ENCODE measurements at places on chromosomes 2 and 18.

DNA sequence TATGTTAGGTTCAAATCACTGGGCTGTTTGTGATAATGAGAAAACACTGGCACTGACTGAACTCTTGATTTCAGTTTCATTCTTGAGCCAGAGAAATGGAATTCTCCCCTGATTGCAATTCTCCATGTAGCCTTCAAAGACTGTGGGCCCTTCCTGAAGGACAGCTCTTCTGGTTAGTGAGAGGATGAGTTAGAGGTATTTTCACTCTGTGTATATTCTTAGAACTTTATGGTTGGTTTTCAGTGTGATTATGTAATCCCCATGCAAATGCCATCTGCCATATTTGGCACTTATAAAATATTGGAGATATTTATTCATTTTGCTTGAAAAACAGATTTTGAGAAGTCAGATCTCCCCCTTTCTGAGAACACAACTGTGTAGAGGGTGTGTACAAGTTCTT, 323.7 kb downstream of the SLC4A3 start:
- no peak for DNase-seq

DNA sequence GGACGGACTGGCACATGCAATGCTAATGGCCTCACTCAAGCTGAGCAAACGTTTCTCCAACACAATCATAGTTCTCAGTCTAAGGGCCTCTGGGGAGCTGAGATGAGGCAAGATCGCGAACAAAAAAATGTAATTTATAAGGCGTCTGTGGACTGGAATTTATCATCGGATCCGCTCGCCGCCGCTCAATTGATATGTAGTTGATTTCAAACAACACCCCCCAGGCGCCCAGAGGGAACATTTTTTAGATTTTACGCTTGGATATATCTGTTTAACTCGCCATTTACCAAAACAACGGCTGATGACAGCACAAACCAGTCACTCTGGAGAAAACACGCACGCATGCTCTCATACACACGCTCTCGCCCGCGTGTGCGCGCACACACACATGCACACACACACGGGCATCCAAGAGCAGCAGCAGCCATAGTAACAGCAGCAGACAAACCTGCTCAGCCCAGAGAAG, 335.8 kb downstream of the SMAD2 start:
- DNase-seq, result no peak

DNA sequence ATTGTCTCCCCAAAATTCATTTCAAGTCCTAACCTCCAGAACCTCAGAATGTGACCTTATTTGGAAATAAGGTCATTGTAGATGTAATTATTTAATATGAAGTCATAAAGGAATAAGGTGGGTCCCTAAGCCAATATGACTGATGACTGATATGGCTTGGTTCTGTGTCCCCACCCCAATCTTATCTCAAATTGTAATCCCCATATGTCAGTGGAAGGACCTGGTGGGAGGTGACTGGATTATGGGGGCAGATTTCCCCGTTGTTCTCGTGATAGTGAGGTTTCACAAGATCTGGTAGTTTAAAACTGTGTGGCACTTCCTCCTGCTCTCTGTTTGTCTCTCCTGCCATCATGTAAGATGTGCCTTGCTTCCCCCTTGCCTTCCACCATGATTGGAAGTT, 43.0 kb upstream of the BCL11A start:
- DNase-seq, result no peak

- no peak for DNase-seq
These were observed 4.3 kb downstream of the REL start for GRCh38 chr2:60885683-60886082.

- no peak for DNase-seq
These were observed 3.6 kb downstream of the SCLY start for GRCh38 chr2:238064376-238064775.

- DNase-seq, result no peak
These were observed 30.6 kb upstream of the EPC2 start for GRCh38 chr2:148614014-148614321.

DNA sequence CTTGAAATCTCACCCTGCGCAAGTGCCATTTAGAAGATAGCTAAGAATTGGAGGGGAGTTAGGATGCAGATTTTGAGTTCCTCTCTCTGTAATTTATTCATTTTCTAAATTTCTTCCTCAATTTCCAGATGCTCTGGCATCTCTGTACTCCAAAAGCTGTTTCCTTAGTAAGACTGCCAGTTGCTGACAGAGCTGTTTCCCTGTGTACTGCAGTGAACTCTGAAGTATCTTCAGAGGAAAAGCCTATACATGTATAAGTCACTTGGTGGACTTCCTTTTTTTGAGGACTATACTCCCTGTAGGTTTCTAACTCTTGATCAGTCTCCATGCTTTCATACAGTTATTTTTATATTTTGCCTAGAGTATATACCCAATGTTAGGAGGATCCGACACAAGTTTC, 1.5 kb upstream of the RESP18 start:
- DNase-seq, result no peak

DNA sequence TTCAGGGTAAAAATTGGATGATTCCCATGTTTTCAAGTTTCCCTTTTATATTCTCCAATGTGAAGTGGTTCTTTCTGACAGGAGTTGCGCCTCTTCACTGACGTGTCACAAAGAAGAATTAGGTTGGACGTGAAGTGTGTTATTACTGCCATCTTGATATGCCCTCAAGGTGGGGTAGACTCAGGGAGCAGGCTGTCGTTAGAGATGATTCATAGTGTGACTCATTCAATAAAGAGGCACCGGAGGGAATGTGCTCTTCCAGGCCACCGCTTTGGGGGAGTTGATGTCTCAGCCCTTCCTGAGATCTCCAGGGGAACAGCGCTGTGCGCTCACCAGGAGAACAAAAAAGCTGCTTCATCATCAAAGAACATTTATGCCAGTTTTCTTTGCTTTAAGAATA, 3.6 kb upstream of the DGKD start:
- DNase-seq, result no peak

- no peak for DNase-seq
These were observed 46.3 kb downstream of the ITSN2 start for GRCh38 chr2:24313744-24314632.

GRCh38 chr2:240297256-240298116, 138.0 kb upstream of the GPC1 start:
- DNase-seq, result no peak

GRCh38 chr18:75546964-75547363, 119.5 kb upstream of the SMIM21 start:
- no peak for DNase-seq

DNA sequence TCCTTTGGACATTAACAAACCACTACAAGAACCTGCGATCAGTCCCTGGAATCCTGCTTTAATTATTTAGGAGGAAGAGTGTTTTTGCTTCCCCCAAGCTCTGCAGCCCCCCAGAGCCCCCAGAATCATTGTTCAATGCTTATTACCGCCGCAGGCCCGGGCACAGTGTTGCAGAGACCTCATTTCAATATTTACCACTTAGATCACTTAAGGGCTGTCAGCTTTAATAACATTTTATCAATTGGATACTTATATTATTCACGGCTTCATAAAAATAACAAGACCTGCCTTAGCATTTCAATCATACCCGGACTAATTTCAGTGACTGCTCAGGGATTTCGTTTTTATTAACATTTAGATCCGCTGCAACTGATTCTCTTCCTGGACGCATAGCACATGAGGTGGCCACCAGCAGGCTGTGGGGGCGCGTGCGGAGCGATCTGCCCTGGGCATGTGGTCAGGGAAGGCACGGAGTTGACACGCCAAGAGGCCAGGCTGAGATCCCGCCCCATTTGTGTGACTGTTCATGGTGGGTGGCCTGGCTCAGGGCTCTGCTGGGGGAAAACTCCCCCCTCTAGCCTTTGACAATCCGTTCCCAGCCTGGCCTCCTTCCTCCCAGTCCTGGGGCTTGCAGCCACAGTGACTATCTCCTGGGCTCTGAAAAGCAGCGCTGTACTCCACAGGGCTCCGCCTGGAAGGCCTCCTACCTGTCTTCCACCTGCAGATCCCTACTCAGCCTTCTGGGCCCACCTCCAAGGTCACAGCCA, 267.6 kb downstream of the SRBD1 start:
- no peak for DNase-seq

DNA sequence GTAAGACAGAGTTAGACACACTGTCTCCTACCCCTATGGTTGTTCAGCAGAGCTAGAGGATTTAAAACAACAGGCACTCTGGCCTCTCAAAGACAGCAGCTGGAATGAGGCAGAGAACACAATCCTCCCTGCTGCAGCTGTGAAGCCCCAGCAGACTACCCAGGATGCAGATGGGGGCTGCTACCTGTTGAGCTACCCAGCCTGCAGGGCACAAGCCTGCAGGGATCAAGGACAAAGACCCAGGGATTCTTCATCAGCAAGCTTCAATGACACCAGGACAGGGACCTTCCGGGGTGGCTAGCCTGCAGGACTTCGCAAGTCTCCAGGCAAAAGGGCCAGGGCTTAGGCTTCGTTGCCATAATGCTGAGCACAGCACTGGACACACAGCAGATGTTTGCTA, 27.2 kb downstream of the GALNT14 start:
- no peak for DNase-seq

- DNase-seq, result no peak
These were observed 44.8 kb upstream of the TFCP2L1 start for GRCh38 chr2:121329786-121330185.

Data from activated naive CD4-positive, alpha-beta T cell treated with anti-CD3 and anti-CD28 coated beads, Interleukin-2, amount 50 U/mL, for 16 hours (primary cell).